ENCODE measurements at places on chromosomes 5 and 9. TPM values are rescaled to one million over a fixed set of nuclear protein-coding genes. Genes with fewer than 3 reads are reported as not detected.

DNA sequence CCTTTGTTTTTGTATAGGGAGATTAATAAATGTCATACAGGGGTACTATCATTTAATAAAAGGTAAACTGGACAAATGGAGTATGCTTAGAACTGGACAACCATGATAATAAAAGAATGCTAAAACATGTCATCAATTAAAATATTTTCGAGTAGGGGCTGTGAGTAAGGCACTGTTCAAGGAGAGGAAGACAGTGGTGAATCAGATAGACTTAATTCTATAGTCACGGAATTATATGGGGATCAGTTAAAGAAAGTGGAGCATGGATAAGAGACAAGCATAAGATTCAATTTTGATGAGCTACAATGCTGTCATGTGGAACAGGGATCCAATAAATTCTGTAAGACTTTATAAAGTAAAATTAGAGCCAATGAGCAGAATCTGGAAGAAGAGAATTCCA is 104.5 kb downstream of the HMHB1 start:
- DNase-seq: no peak

DNA sequence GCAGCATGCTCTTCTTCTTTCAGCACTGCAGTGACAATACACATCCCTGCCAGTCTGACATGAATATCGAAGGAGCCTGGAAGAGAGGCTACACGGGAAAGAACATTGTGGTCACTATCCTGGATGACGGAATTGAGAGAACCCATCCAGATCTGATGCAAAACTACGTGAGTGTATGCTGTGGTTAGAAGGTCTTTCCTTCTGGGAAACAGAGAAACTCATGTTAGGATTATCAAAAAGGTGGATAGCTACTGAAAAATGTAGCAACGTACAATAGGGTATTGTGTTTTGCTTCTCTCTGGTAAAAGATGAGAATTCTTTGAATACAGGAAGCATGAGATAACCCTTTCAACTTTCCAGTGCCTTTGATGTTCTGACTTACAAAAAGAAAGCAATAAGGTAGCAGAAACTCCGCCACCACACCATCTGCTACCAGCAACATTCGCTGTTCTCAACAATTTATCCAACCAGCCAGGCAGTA is 133.3 kb downstream of the PCSK5 start:
- no peak for DNase-seq

The GRAMD2B gene
- 1.5 TPM for polyA plus RNA-seq

The INSL4 gene
- polyA plus RNA-seq: 8.6 TPM

The SAXO1 gene
- not detected for polyA plus RNA-seq

- no peak for DNase-seq
Observed at GRCh38 chr9:114308361-114308950, 14.4 kb upstream of the ORM1 start.

The PCDHA12 gene
- 2.5 TPM for polyA plus RNA-seq

The TXNDC8 gene
- polyA plus RNA-seq: not detected

DNA sequence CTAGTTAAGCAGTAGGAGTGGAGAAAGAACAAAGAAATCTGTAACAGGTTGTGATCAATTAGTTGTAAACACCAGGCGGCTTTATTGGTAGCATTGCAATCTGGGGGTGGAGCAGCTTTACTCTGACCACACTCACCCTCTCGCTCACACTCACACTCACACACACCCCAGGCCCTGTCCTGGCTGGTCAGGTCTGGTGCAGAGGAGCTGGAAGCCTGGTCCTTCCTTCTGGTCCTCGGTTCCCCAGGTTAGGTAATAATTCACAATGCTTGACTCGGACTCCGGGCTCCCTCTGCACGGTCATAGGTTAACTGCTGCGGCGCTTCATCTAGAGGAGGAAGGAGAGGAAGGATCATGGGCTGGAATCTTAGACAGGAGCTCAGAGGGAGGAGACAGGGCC is 1.6 kb downstream of the CCL19 start:
- no peak for DNase-seq

DNA sequence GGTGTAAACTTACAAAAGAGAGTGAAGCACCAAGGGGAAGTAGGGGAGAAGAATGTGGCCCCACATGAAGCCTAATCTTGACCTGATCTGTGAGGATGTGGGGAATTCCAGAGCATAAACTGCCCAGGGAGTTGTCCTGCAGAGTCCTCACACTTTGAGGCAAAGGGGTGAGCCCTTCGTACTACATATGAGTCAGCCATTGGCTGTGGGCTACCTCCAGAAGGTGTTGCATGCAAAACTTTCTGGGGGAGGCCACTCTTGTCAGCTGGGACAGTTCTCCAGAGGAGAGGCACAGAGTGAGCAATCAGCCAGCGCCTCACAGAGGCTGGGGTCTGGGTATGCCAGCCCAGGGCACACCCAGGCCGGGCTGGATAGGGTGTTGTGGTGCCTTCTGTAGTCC is 98.1 kb upstream of the NMUR2 start:
- DNase-seq: no peak

GRCh38 chr9:73149371-73150067 is 2.1 kb upstream of the ANXA1 start:
- peak; percentile 57 for DNase-seq

The RASGRF2 gene
- 2.2 TPM for polyA plus RNA-seq

GRCh38 chr9:92770360-92770995 is 5.8 kb upstream of the BICD2 start:
- no peak for DNase-seq

DNA sequence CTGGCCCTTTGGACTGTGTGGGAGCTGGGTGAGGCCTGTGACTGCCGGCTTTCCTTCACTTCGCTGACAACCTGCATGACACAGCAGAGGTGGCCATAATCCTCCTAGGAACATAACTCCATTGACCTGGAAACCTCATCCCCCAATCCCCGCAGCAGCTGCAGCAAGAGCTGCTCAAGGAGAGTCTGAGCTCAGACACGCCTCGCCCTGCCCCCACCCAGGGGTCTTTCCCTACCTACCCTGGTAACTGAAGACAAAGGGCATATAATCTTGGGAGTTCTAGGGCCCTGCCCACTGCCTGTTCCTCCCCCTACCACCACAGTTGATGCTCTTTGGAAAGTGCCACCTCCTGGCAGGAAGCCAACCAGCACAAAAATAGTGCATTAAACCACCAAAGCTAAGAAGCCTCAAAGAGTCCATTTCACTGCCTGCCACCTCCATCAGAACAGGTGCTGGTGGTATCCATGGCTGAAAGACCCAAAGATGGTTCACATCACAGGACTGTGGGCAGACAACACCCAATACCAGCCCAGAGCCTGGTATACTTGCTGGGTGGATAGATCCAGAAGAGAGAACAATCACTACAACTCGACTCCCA is 18.4 kb downstream of the TRIM36 start:
- no peak for DNase-seq

DNA sequence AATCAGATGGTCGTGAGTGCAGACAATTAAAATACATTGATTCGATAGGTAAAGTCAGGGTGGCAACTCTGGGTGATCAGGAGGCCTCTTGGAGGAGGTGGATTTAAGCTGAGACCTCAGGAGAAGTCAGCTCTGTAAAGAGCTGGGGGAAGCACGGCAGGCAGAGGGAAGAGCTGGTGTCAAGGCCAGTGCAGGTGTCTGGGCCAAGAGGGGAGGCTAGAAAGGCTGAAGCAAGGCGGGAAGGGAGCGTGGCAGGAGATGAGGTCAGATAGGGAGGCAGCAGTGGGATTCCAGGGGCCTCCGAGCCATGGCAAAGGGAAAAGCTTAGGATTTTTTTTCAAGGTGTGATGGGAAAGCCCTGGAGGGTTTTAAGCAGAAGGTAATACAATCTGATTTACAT is 178.7 kb downstream of the FSTL4 start:
- no peak for DNase-seq

DNA sequence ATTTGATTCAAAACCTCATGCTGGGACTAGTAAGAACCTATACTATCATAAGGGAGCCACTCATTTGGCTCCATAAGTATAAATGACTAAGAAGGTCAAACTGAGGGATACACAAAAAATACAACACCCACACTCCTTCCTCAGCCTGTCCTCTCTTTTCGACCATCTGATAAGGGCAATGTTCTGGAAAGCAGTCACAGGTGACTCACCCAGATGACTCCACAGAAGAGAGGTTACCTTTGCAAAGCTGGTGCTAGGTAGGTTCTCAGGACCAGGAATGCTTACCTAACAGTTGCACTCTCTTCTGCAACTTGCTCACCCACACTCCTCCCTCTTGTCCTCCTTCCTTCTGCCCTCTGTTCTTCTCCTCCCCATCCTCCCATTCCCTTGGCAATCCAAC is 32.9 kb downstream of the LHFPL2 start:
- DNase-seq: no peak

DNA sequence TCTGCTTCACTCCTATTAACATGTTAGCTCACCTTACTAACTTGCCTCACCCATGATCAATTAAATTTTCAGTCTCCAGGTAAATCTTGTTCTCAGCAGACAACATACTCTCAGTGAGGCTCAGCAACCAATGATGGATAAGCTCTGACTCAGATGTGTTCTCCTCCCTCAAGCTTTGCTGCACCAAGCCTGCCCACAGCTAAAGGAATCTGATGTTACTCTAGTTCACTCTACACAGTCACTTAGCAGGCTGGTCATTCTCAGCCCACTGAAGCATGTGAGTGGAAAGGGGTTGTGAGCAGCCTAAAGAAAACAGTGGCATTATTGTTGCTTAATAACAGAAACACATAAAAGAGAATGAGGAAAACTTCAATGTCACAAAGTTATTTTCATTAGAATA is 37.3 kb upstream of the CTNND2 start:
- DNase-seq: no peak

The TAF11L12 gene
- polyA plus RNA-seq: not detected

- DNase-seq: peak; percentile 51
Observed at GRCh38 chr5:122415030-122415800, 103.2 kb downstream of the SNCAIP start.

The YIPF5 gene
- 57.8 TPM for polyA plus RNA-seq
